ENCODE measurements at places on chromosomes 5 and 9. TPM values are rescaled to one million over a fixed set of nuclear protein-coding genes. Genes with fewer than 3 reads are reported as not detected.

ACOT12 gene
- total RNA-seq: 0.37 TPM

TRIM23 gene
- total RNA-seq: 32.1 TPM

ROR2 gene
- 18.7 TPM for total RNA-seq

INSL4 gene
- not detected for total RNA-seq

UGT3A1 gene
- total RNA-seq: not detected

PIGO gene
- 15.3 TPM for total RNA-seq

IL5 gene
- not detected for total RNA-seq

RARS1 gene
- 243 TPM for total RNA-seq

ARSB gene
- 10.5 TPM for total RNA-seq

SLC31A2 gene
- total RNA-seq: 15.4 TPM

SPATA31D4 gene
- total RNA-seq: under 0.01 TPM

C5orf63 gene
- 2.7 TPM for total RNA-seq

TTC16 gene
- 0.11 TPM for total RNA-seq

SLC6A3 gene
- not detected for total RNA-seq

GDNF gene
- 0.25 TPM for total RNA-seq

LCN12 gene
- total RNA-seq: 0.12 TPM

PCDHA6 gene
- 0.77 TPM for total RNA-seq

Data from uterine smooth muscle cell (primary cell).